ENCODE measurements at places on chromosomes 6 and 20.

DNA sequence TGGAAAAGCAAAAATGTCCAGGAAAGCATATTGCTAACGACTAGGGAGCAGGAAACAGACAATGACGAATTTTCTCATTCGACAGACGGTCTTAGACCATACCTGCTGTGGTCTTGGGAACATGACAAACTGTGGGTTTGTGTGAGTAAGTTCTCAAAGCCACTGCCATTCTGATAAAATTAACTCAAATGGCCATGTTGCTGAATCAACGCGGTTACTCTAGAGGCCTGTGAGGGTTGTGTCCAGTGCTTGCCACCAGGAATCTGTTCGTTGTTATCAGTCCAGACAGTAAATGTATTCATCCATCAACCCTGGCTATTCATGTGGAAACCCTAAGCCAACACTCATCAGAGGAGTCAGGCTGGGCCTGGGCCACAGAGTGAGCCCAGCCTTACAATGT is 124.3 kb downstream of the MYLK4 start:
- DNase-seq = no peak

GRCh38 chr6:25180630-25181349 is 98.4 kb upstream of the CARMIL1 start:
- no peak for DNase-seq

DNA sequence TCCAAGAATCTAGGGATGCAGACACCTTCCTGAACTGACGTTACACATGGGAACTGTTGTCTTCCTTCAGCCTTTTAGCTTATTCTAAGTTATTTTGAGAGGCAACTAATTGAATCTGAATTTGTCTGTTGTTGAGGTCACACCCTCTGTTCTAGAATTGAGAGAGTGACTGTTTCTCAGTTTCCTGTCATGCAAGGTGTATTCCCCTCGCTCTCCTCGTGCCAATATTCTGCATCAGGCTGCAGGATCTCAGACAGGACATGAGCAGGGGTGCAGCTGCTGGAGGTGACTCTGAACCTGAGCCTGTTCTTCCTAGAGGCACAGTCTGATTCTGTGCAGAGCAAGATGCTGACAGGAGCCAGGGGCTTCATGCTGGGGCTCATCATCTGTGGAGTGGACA is 52.5 kb downstream of the HLA-DPB1 start:
- no peak for DNase-seq

- DNase-seq = no peak
Measured at GRCh38 chr6:132058975-132059374, 107.8 kb upstream of the CCN2 start.

GRCh38 chr6:144782634-144783033 is 497.5 kb downstream of the UTRN start:
- DNase-seq = no peak

DNA sequence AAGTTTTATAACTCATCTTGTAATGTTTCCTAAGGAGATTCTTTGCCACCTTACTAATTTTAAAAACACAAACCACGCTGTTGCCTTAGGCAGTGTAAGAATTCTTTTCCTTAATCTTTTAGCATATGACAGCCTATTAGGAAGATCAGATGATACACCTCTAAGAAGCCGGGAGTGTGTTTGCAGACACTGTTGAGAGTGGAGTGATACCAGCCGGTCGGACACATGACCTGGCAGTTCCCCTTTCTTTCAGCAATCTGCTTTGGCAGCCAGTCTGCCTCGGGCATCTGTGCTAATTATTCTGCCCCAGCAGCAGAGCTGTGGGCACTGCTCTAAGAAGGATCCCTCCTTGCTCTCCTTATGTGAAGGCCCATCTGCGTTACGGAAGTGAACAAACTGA is 50.9 kb downstream of the PLCB4 start:
- no peak for DNase-seq

GRCh38 chr6:7260291-7261031 is 52.5 kb downstream of the SSR1 start:
- no peak for DNase-seq

DNA sequence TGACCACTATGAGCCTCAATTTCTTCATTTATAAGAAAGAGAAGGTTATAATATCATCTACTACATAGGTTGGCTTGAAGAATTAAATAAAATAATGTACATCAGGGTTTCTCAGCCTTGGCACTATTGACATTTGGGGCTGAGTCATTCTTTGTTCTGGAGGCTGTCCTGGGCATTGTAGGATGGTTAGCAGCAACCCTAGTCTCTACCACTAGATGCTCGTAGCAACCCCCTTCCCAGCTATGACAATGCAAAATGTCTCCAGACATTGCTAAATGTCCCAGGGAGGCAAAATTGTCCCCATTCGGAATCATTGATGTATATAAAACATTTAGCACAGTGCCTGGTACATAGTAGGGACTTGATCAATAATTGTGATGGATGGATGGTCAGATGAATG is 152.1 kb downstream of the KHDC1L start:
- DNase-seq = no peak

DNA sequence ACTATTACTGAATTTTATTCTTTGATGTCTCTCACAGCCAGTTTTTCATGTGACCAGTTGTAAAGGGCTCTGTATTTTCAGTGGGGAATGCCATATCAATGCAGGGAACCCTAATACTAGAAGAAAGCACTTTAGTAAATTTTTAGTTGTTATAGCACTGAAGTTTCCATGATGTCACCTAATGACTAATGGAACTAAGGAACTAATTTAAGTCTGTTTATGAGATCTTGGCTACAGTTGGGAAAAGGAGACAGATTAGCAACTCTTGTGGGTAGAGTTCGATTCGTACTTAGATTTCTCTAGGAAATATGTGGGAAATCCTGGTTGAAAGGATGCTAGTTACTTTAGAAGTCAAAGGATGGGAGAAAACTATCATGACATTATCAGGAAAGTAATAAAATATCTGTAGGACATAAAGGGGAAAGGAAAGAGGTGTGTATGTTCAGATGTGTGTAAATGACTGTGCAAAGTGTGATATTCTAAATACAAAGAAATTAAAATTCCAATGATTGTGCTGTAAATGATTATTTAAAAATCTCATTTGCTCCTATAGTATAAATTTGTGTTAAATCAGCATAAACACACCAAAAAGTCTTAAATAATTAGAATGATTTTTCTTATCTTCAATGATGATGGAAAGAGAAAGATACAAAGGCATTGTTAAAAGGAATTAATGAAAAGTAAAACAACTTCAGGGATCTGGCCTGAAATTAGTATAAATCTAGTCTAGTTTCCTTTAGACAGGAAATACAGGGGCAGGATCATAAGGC is 103.4 kb downstream of the LRRC1 start:
- DNase-seq = no peak

- no peak for DNase-seq
Measured at GRCh38 chr6:99618649-99619408, 12.2 kb downstream of the PRDM13 start.

GRCh38 chr6:132314432-132314831 is 86.8 kb downstream of the MOXD1 start:
- no peak for DNase-seq

DNA sequence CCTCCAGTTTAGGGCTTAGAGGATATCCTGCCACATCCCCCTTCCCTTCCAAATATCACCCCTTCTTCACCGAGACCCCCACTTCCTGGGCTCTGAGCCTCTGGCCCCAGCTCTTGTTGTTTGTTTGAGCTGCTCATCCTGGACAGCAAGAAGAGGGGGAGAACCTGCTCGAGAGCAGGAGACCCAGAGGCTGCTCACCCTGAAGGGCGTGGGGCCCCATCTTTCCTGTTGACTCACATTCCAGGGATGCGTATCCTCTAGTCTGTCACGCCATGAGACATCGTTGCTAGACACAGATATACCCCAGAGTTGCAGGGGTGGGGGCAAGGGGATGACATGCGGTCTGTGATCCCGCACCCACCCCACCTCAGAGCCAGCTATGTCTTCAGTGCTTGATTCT is 5.7 kb upstream of the TNXB start:
- no peak for DNase-seq

DNA sequence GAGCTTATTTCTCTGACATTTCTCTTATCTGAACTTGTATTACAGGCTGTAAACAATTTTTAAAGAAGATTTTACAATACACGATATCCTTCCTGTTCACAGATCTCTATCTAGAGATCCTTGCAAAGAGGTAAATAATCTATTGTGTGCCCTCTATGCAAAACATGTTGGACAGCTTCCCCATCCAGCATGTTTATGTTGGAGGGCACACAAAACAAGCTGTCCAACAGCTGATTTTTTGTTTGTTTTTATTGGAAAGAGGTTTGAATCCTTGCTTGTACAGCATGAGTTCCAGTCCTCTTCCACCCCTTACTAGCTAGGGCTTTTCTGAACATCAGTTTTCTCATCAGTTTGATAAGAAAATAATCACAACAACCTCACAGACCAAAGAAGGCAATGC is 62.3 kb upstream of the SYNDIG1 start:
- no peak for DNase-seq

DNA sequence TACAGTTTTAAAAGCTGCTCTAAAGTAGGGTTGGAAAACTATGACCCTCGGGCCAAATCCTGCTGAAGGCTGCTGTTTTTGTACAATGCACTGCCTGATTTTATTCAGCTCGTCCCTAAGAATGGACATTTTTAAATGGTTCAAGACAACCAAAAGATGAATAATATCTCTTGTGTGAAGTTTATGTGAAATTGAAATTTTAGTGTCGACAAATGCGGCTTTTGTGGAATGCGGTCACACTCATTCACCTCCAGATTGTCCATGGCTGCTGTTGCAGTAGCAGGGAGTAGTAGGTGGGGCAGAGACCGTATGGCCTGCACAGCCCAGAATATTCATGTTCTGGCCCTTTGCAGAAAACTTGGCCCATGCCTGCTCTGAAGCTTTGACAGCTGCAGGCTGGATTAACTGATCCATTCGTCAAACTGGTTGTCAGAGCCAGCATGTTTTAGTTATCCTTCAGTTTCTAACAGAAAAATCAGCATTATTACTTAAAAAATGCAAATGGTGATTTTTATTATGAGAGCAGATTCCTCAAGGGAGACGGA is 91.6 kb downstream of the PSMG4 start:
- DNase-seq = no peak

- DNase-seq = no peak
Measured at GRCh38 chr6:145175470-145175869, 559.9 kb downstream of the EPM2A start.
